ENCODE measurements at places on chromosomes 13 and 19.

- DNase-seq, result no peak
These were observed 116.7 kb downstream of the COL4A2 start for GRCh38 chr13:110423689-110424302.

- no peak for DNase-seq
These were observed 6.4 kb downstream of the YIPF2 start for GRCh38 chr19:10921910-10922637.

- DNase-seq, result no peak
These were observed 1.5 kb downstream of the AKT2 start for GRCh38 chr19:40283414-40284250.

DNA sequence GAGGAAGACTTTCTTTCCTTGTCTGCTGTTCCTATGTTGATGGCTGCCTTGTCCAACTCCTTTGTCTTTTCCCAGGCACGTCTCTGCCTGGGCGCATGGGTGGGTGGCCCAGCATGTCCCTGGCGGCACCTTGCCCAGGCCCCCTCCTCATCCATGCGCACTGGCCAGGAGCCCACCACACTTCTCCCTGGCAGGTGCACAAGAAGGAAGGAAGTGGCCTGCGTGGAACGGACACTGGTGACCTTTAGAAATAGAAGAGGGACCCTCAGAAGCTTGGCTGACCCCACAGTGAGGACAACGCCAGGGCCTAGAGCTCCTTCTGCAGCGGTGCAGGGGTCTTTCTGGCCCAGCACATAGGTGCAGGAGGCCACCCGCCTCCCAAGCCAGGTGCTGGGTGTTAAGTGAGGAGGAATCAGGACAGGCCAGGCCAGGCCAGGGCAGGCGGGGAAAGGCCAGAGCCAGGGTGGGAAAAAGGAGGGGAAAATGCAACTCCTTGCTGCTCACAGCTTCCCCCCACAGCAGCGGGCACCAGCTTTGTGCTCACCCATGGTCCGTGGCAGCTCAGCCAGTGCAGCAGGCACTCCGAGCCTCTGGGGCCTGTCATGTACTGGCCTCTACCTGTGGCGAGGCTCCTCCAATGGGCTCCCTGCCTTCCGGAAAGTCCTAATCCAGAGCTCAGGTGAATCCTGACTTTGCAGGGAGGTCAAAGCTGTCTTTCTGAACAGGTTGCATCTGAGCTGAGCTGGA, 104.0 kb downstream of the SOX1 start:
- DNase-seq, result no peak

- no peak for DNase-seq
These were observed 144.5 kb upstream of the FNDC3A start for GRCh38 chr13:48831248-48831647.

- no peak for DNase-seq
These were observed 897.0 kb downstream of the EFNB2 start for GRCh38 chr13:105638426-105638825.

DNA sequence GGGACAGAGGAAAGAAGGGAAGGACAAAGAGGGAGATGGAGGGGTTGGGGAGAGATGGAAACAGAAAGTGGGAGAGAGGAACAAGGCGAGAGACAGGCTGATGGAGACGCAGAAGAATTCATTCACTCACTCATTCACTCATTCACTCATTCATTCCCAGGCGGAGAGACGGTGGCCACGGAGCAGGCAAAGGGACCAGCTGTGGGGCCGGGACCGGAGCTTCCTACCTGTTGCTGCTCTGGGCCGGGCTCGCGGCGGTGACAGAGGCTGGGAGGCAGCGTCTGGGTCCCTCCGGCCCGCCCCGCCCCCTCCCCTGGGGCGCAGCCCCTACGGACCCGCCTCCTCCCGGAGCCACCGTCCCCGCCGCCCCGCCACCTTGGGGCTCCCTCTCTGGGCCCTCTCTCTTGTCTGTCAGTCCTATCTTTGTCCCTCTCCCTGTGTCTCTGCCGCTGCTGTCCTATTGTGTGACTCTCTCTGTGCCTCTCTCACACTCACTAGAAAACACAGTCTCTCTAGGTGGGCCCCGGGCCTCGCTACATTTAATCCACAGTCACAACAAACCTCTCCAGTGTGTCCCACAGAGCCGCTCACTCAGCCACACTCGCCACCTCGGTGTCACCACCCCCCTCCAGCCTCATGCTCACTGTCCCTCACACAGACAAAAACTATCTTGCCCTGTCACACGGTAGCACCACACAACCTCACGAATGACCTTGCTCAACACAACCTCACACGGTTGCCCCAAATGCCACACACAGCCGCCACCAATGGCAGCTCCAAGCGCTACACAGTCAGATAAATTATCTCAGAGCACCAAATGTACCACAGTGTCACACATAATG, at the start of gene GNG8:
Gene GNG8 (minus strand): TSS at position 283 of the 842 bp plus-strand sequence. CDS start 1,520 bp downstream, outside the sequence.
- DNase-seq, result no peak

GRCh38 chr13:61415058-61415721, 459 bp downstream of the PCDH20 start:
- DNase-seq, result no peak

GRCh38 chr13:52158629-52159158, 703 bp downstream of the NEK3 start:
- no peak for DNase-seq

Measured in activated naive CD4-positive, alpha-beta T cell treated with anti-CD3 and anti-CD28 coated beads, Interleukin-2, amount 50 U/mL, for 72 hours (primary cell).